Occipital lobe (tissue), 3 donors: ENCODE measurements at places on chromosomes 1 and 21.

- DNase-seq, result no peak
These were observed 384.9 kb downstream of the NCAM2 start for GRCh38 chr21:21383126-21383525.

GRCh38 chr1:231383159-231383860 is 38.8 kb downstream of the EGLN1 start:
- DNase-seq, result no peak

DNA sequence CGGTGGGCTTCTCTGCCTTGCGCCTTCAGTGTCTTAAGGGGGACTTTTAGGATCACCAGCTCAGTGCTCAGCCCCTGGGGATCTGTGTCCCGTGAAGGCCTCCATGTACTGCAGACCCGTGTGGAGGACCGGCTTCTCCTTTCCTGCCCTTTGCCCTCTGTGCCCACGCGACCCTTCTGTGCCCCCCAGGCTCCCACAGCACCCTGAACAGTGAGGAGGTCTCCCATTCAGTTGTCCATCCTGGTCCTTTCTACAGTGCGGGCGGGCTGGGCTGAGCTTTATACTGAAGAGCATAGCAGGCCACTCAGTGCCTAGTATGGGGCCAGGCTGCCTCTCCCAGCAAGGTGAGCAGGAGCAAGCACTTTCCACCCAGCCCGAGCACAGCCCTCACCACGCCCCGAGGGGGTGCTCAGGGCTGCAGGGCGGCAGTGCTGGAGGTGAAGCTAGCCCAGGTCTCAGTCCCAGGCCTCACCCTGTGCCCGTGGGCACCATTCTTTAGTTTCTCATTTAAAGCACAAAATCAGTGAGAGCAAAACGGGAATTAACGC is 7.6 kb upstream of the TFF1 start:
- no peak for DNase-seq

GRCh38 chr1:176055398-176055797 is 151.7 kb downstream of the COP1 start:
- DNase-seq, result no peak

DNA sequence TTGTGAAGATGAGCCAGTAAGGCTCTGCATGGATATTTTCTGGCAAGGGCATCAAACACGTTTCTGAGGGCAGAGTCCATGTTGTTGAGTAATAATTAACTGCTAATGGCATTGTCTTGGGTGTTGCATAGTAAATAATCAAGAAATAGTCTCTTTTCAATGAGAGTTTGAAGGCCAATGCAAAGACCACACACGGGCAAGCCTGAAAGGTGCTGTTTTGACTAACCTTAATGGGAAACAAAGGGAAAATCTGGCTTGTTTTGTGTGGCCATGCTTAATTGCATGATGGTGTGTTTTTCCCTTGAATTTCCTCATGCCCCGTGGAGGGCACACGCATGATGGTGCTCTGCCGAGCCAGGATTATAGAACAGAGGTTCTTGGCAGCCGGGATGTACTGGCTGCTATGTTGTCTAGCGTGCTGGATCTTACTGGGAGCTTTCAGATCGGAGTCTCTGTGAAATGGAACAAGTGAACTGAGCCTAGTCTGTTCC is 127.6 kb downstream of the NOS1AP start:
- DNase-seq, result no peak

GRCh38 chr1:22691031-22691753 is 19.4 kb upstream of the EPHB2 start:
- DNase-seq, result no peak

DNA sequence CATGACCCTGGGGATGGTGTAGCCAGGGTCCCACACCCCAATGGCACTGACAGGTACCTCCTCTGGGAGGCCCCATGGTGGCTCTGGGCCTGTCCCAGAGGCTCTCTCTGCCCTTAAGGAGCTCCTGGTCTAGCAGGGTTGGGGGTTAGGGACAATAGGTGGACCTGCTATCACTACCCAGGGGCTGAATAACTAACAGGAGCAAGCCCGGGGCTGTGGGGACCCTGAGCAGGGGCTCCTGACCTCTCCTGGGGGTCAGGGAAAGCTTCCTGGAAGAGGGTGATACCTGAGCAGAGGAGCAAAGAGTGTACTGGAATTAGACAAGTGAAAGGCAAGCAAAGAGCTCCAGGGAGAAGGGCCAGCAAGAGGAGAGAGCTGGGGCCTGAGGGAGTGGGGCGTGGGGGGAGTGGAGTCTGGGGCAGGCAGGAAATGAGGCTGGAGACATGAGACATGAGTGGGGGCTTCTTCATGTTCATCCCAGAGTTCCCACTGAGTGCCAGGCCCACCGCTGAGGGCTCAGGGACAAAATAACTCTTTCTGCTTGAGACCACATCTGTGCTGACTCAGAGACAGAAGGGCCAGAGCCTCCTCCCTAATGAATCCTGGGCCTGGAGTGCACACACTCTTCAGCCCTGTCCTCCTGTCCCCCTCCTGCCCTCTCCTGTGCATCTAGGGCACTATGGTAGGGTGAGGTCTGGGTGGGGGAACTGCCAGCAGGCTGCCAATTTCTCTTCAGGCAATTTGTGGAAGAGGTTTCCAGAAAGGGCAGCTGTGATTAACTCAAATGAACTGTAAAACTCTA is 517.6 kb downstream of the PTPRU start:
- DNase-seq, result no peak

GRCh38 chr1:9629445-9630201 is 21.9 kb upstream of the PIK3CD start:
- no peak for DNase-seq

GRCh38 chr1:179867493-179868330 is 9.9 kb downstream of the TOR1AIP2 start:
- no peak for DNase-seq

- DNase-seq, result no peak
These were observed 1.1 kb downstream of the EFNA3 start for GRCh38 chr1:155079487-155080311.

DNA sequence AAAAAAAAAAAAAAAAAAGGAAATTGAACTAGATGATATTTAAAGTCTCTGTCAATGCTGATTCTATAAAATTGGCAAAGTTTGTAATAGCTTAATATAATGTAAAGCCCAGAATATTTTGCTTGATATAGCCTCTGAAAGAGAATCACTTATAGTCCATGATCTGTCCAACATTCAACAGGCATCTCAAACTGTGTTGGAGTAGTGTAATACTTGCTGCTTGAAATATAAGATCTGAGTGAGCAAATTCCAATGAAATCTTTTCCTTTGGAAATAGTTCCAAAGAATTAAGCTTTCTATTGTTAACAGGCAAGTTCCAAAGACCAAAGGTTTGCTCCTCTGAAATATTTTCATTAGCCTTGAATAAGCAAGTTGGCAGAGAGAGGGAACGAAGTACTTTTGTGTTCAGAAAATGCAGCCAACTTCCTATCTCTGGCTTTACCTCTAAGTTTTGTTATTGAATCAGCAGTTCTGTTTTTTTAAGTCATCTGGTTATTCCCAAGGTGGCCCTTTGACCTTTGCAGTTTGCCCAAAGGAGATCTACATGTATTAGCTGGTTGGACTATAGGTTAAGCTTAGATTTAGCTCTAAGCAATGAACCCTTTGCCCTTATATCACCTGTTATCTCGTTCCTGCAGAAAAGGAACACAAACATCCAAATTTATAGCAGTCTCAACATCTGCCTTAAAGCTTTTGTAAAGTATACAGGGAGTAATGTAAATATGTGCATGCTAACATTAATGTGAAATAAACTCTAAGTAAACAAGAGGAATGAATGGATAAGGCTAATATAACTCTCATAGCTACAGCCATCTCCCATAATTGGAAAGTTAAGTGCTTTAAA is 24.4 kb upstream of the CEP350 start:
- DNase-seq, result no peak

GRCh38 chr21:42113926-42114409 is 42.9 kb downstream of the UMODL1 start:
- DNase-seq, result peak; percentile 39

DNA sequence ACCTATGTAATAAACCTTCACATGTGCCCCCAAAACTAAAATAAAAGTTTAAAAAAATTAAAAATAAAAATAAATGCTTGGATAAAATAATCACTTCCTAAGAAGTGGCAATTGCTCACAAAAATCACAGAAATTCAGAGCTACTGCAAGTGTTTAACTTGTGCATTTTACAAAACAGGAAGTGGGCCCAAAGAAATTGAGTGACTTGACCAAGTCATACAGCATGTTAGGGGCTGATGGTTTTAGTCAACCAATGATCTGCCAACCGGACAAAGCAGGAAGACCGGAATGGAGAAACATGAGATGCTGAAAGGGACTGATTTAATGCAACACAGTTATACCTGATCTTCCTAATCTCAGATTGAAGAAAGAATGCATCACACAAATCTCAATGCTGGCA is 96.5 kb downstream of the SMYD2 start:
- no peak for DNase-seq

DNA sequence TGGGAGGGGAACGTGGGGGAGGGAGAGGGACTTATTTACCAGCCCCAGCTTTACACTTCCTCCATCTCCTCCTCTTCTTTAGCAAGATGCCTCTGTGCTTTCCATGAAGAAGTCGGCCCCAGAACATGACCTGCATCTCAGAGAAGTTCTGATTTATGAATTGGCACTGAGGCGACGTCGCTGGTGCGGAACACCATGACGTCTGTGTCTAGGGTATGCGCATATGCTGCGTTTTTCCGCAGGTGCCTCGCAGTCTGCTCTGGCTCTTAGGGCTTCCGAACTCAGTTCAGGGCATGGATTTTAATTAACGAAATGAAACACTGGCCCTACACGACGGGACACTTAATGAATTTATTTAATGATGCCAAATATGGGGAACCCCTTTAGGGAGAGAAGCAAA is 510.3 kb downstream of the SMYD3 start:
- no peak for DNase-seq

DNA sequence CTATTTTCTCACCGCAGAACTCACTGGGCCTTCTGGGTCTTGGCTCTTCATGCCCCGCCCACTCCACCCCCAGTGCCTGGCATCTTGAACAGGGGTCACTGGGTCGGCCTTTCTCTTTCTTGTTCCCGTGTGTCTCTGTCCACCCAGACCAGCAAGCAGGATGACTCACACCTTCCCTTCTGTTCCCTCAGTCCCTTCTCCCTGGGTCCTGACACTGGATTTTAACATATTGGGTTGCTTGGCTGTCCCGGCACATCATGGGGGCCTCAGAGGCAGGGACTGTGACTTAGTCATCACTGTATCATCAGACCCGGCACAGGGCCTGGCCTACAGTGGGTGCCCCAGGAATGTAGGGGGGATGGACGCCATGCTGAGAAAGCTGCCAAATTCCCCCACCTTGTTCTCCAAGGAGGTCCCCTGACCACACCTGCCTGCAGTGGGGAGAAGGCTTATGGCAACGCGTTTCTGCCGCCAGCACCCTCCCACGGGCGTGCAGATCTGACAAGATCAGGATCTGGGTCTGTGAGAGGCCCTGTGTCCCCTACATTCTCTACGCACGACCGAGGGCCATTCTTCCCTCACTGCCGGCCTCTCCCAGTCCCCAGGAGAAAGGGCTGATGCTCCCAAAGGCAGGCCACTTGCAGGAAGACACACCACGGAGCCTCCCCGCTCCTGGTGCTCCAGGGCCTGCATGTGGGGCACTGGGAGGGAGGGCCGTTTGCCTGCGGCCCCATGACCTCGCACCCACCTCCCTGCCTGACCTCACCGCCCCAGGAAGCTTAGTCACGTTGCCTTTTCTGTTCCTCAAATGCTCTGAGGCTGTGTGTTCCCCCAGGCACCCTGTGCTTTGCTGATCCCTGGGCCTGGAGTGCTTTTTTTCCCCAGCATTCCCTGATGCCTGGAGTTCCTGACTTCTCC is 157.2 kb upstream of the TMEM51 start:
- DNase-seq, result no peak

GRCh38 chr1:109391626-109392025 is 6.1 kb downstream of the SORT1 start:
- DNase-seq, result no peak

DNA sequence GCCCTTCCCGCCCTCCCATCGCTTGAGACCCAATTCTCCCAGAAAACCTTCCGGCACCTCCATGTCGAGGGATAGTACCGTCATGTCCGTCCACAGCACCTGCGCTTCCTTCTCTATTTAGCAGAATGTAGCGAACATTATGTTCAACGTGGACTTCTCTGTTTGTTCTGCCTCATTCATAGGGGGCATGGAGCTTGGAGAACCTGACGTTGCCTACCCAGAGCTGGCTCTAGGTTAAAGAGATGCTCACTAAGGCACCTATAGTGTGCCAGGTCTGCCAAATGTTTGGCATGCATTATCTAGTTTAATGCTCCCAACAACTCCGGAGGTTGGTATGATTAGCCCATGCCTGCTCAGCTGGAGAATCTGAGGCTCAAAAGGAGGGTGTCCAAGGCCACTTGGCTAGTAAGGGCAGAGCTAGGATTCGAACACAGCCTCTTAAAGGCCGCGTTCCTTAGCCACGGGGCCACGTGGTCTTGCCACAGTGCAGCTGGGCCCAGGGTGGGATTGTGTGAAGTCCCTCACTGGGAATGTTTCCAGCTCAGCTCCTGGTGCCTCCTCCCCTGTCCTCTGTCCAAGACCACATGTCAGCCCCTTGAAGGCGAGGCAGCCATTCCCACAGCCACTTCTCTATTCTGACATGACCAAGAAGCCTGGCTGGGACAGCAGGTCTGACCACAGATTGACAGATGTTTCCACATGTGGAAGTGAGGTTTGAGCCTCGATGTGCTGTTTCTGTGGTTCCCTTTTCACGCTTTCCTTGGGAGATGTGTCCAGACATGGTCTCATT is 57.8 kb downstream of the RUNX3 start:
- DNase-seq, result no peak

DNA sequence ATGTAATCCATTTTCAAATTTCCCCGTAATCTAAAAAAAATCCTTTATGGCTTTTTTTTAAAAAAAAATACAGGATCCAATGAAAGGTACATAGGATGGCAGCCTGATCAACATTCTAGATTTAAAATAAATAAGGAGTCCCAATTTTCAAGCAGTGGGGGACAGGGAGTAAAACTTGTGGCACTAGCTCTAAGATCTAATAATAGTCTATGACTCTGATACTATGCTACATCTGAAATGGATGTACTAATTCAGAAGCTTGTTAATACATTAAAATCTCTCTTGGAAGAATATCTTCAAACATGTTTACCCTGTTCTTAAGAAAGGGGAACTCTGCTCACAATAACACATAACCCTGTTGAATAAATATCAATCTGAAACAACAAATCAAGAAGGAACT is 8.5 kb downstream of the DIPK1A start:
- DNase-seq, result no peak

DNA sequence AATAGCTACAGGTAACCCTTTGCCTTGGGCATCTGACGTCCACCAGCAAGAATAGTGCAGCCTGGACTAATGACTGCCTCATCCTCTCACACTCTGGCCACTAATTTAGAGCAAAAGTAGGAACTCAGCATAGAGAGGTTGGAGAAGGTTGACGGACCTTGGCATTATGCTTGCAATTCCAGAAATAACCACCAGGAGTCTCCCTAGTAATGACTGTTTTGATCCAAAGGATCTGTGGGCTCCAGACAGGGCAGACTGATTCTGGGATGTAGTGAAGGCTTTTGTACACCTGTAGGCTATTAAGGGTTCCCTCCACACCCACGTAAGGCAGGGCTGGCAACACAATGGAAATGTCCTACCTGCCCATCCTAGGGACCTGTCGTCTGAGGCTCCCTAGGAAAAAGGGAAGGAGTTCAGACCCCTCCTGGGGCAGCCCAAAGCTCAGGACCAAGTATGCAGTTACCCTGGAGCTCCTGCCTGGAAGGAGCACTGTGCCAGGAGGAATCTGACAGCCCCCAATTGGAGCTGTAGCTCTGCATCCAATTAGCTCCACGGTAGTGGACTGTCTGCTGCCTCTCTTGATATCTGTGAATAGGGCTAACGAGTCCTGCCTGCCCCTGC is 91.0 kb upstream of the TMEM51 start:
- no peak for DNase-seq

GRCh38 chr1:212485913-212486618 is 53.3 kb downstream of the NENF start:
- no peak for DNase-seq

GRCh38 chr1:185636848-185637247 is 97.3 kb upstream of the HMCN1 start:
- no peak for DNase-seq
